ENCODE measurements at places on chromosomes 5 and 9. TPM values are rescaled to one million over a fixed set of nuclear protein-coding genes. Genes with fewer than 3 reads are reported as not detected.

DNA sequence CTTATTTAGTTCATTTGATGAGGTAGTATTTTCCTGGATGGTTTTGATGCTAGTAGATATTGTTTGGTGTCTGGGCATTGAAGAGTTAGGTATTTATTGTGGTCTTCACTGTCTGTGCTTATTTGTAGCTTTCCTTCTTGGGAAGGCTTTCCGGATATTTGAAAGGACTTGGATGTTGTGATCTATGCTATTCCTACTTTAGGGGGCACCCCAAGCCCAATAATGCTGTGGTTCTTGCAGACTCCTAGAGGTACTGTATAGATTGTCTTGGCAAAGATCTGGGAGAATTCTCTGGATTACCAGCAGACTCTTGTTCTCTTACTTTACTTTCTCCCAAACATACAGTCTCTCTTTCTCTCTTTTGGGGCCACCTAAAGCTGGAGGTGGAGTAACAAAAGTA, 315.7 kb downstream of the MAT2B start:
- no peak for DNase-seq

GRCh38 chr5:75439276-75439675, 72.2 kb downstream of the CERT1 start:
- DNase-seq: no peak

Gene RRAGA
- 57.5 TPM for total RNA-seq

DNA sequence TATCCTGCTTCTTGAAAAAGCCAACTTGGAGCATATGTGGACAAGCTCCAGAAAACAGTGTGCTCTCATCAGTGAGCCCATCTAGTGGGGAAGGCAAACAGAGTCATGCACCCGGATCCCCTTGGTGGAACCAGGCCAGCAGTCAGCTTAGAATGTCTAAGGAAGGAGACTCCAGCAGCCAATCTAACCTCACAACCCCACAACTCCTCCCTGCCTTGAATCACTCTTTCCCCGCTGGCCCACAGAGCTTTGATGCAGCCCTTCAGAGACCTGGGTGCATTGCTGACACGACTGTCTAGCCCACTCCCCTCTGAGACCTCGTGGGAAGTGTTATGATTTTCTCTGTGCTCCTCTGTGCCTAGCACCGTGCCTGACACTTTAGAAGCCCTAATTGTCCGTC, 623.7 kb downstream of the BNC2 start:
- no peak for DNase-seq

GRCh38 chr5:67875601-67876000, 340.0 kb upstream of the PIK3R1 start:
- DNase-seq: no peak

Gene GABRA1
- not detected for total RNA-seq

Gene NUTM2G
- total RNA-seq: not detected

DNA sequence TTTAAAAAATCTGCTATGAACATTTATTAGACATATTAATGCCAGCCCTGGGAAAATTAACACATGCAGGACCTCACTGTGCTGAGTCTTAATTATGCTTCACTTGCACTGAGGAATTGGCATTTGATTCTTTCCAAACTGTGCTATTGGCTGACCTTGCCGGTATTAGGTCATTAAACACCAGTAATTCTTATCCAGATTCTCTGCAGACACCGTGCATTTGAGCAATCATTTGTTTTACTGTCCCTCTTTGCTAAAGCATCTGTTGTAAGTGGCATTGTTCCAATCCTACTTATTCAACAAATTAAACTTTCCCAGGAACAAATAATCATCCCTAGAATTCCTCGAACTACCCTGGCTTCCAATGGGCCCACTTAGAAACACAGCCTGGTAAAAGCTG, 145.0 kb downstream of the SLC12A2 start:
- DNase-seq: no peak

- DNase-seq: no peak
Measured at GRCh38 chr9:33223696-33224095, 16.3 kb upstream of the SPINK4 start.

- DNase-seq: no peak
Measured at GRCh38 chr9:136726631-136727191, 14.3 kb downstream of the DIPK1B start.
